ENCODE measurements at places on chromosomes 13 and 19.
A peak's percentile ranks its signal among the peaks of the same experiment; 100 is the strongest.

- no peak for DNase-seq
These were observed 18.8 kb upstream of the GAS6 start for GRCh38 chr13:113882716-113883115.

GRCh38 chr19:29676586-29676985 lies 11.3 kb downstream of the PLEKHF1 start:
- DNase-seq, result no peak

DNA sequence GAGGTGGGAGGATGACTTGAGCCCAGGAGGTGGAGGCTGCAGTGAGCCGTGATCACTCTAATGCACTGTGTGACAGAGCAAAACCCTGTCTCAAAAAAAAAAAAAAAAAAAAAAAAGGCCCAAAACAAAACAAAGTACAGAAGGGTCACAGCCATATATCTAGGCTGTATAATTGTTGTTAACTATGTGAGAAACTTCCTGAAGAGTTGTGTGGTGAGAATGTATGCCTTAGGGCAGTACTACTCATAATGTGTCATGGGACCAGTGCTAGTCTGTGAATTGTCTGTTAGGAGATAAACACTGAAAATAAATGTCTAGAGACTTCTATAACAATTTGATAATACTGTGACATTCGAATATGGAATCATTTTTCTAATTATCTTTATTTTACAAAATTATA lies 43.1 kb downstream of the PAN3 start:
- DNase-seq, result no peak

GRCh38 chr19:307793-308420 lies 16.7 kb upstream of the PLPP2 start:
- no peak for DNase-seq

- no peak for DNase-seq
These were observed 107.2 kb upstream of the MLNR start for GRCh38 chr13:49112782-49113525.

- no peak for DNase-seq
These were observed 396.9 kb downstream of the KCTD12 start for GRCh38 chr13:76489274-76489673.

- DNase-seq, result no peak
These were observed 71.8 kb downstream of the CAB39L start for GRCh38 chr13:49371943-49372613.

GRCh38 chr13:32676242-32676641 lies 90.0 kb downstream of the PDS5B start:
- DNase-seq, result no peak

GRCh38 chr19:15289673-15290072 lies 42.7 kb downstream of the BRD4 start:
- DNase-seq, result no peak

- DNase-seq, result no peak
These were observed 444 bp upstream of the NCCRP1 start for GRCh38 chr19:39196320-39196719.

GRCh38 chr19:42032431-42032830 lies 37.6 kb downstream of the GRIK5 start:
- no peak for DNase-seq

GRCh38 chr19:18322318-18322758 lies 538 bp downstream of the LSM4 start:
- no peak for DNase-seq

DNA sequence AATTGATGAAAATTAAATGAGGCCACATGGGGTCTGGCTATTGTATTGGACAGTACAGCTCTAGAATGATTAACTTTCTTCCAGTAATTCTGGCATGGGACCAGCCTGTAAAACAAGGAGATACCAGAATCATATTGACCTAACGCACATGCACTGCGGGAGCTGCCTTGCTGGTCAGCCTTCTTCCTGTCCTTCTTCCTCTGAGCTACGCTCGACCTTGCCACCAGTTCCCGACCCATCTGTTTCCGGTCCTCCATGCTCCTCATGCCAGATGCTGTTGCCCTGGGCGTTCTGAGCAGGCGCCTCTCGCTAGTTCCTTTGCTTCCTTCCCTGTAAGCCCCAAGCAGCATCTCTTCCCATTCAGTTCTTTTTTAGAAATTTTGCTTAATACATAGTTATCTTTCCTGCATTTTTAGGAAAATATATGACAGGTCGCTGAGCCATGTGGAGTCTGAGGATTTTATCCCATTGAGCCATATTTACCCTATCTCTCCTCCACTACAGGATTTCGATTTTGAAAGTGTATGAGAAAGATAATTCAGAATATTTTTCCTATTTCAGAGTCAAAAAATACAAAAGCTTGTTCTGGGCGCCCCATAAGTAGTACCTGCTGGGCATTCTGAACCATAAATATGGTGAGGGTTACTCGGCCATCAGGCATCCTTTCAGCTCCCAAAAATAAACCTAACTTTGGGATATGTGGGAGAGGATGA lies 38.6 kb downstream of the TNFRSF19 start:
- DNase-seq, result no peak

- no peak for DNase-seq
These were observed 109.2 kb upstream of the MCF2L start for GRCh38 chr13:112859817-112860190.

DNA sequence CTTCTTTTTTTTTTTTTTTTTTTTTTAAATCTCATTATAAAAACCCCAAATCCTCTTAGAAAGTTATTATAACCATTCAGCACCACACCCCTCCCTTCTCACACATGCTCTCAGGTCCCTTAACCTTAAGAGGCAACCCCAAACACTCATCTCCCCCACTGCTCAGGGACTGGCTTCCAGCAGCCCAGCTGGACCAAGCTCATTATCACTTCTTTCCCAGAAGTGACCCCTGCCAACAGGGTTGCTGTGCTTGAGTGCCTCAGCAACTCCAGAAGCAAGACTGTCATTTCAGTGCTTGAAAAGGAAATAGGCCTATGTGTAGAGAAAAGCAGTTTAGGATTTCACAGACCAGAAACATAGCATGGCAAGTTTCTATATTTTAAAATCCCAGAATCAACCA lies 84.3 kb downstream of the SLAIN1 start:
- no peak for DNase-seq

GRCh38 chr13:108086678-108087077 lies 128.7 kb downstream of the LIG4 start:
- DNase-seq, result no peak

DNA sequence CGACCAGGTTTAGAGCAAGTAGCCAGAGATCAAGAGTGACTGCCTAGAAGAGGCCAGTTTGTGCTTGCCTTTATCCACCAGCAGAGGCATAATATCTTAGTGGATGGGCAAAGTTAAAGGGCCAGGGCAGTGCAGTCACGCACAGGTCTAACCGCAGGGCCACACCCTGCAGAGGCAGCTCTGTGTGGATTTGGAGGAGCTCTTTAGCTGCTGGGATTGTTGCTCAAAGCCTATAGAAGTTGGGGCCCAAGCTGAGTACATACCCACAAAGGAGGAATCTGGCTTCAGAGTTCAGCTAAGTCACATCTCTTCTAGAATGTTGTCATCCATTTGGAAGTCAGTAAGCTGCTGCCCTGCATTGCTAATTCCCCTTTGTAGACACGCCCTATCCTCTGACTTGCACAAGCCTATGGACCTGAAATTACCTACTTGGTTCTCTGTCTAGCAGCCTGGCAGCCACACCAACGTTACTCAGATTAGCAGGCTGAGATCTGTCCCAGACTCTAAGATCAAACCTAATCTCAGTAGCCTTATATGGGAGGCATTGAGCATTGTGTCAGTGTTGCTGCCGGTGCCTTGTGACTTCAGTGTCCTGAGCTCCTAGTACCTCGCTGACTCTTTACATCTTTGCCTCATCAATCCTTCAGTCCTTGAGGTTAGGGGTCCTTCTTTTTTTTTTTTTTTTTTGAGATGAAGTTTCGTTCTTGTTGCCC lies 102.9 kb upstream of the STARD13 start:
- no peak for DNase-seq

DNA sequence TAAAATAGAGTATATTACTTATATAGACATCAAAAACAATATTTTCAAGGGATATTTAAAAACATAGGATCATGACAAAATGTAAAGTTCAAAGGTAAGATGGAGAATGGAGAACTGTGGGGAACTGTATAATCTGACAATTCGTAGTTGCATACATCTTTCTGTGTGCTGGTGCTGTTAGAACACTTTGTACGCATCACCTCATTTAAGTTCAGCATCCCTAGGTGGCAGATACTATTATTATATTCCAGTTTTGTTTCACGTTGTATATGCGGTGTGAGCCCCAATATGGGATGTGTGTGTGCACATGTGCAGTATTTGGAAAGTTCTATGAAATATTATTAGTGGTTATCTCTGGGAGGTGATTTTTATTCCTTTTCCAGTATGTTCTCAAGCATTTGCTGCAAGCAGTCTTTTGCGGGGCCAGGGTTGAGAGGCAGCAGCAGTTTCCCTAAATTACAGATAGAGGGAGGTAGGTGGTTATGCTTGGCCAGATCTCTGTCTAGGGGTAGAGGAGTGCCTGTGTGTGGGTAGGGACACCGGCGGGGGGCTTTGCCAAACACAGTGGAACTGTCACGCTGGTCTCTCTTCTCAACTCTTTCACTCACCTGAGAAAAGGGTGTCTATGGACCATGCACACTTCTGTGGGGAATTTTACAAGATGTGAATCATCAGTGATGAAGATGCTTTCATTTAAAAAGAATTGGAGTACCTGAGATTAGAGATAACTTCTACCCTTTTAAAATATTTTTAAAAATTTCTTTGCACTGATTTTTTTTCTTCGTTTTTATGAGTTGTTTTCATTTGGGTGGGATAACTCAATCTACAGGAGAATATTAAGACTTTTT lies 55.6 kb upstream of the ALOX5AP start:
- peak; percentile 11 for DNase-seq

GRCh38 chr19:6590827-6591319 lies at the start of gene CD70:
CD70 (minus strand) TSS chr19:6591150; CDS start chr19:6591002, 148 bp downstream.
- peak; percentile 15 for DNase-seq

DNA sequence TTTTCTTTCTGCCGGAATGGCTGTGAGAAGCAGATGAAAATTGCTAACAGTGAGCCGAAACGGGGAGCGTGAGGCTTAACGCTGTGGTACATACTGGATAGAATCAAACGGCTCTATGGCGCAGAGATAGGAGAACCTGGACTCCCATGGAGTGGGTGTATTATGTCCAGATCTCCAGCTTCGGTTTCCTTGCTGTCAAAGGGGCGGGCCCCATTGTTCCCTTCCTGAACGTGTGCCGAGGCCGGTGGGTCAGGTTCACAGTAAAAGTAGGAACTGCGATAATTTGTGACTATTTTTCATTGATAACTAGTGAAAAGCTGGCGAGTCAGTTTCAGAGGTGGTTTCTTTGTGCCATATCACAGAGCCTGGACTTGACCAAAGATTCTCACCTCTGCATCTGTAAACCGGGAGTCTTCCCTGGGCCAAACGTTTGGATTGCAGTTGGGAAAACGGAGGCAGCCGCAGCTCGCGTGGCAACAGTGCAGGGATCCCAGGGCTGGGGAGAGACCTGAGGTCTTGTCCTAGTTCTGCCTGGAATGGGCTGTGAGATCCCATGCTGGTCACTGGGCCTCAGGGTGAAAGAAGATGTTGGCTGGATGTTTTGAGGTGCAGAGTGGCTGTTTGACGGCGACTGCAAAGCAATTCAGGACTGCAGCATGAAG lies 752 bp downstream of the RPL18A start:
- no peak for DNase-seq

DNA sequence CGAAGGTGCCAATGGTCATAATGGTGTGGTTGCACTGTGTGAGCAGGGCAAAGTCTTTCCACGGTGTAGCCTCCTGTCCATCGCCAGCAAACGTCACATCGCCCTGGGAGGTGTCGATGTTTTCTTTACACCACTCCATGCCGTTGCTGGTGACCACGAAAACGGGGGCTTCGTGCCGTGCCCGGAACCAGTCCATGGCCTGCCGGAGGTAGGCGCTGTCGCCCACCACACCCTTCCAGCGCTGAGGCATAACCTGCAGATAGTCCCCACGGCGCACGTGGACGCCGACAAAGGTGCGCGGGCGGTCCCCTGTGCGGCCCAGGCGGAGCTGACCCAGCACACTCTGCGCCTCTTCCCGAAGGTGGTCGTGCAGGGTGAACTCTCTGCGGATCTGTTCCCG lies 2.1 kb downstream of the FUT1 start:
- no peak for DNase-seq

- DNase-seq, result no peak
These were observed 13.8 kb downstream of the SLC7A1 start for GRCh38 chr13:29581666-29582065.

GRCh38 chr19:3368848-3369336 lies 2.5 kb downstream of the NFIC start:
- DNase-seq, result no peak

GRCh38 chr19:10871711-10872545 lies 575 bp downstream of the CARM1 start:
- DNase-seq, result no peak

GRCh38 chr13:98175043-98175442 lies 2.0 kb downstream of the RNF113B start:
- no peak for DNase-seq

GRCh38 chr13:99123101-99124045 lies 77.3 kb upstream of the UBAC2 start:
- DNase-seq, result no peak

- DNase-seq, result no peak
These were observed 37.1 kb downstream of the PCCA start for GRCh38 chr13:100125946-100126345.

GRCh38 chr13:28147495-28147894 lies 9.2 kb downstream of the PAN3 start:
- no peak for DNase-seq

GRCh38 chr19:31402529-31403316 lies 53.5 kb upstream of the TSHZ3 start:
- no peak for DNase-seq

DNA sequence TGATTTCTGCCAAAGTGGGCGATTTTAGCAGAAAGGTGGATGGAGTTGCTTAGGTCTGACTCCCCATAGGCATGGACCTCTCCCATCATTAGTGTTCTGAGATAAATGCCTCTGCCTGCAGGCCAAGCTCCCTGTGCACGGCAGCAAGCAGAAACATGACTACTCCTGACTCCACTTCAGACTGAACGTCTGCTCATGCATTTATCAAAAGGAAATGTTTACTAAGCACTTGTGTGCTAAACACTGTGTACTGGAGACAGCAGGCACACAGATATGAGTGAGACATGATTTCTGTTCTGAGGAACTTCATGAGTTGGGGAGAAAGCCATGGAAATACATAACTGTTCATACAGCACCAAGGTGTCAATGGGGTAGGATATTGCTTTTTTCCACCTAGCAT lies 149.6 kb downstream of the MIPEP start:
- no peak for DNase-seq

- no peak for DNase-seq
These were observed 2.9 kb downstream of the RASIP1 start for GRCh38 chr19:48737360-48737998.

GRCh38 chr13:88434953-88435352 lies 763.8 kb downstream of the SLITRK5 start:
- no peak for DNase-seq

GRCh38 chr13:106919638-106920037 lies 351.7 kb upstream of the ARGLU1 start:
- DNase-seq, result no peak

GRCh38 chr13:84126671-84127171 lies 244.4 kb upstream of the SLITRK1 start:
- DNase-seq, result no peak

DNA sequence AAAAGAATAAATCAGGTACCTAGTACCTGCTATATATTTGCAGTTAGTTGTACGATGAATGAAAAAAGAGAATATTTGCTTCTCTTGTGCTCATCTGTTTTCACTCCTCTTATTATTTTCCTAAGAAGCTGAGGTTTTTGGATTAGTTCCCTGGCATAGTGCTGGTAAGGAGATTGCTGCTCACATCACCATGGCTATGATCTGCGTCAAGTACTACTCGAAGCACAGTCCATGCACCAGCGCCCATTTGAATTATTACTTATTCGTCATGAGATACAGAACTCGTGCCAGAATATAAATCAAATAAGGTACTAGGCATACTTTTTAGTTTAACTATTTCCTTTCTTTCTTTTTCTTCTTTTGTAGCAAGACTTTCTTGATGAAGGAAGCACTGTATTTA lies 7.1 kb downstream of the SERTM1 start:
- DNase-seq, result no peak
